ENCODE measurements at places on chromosomes 12 and 14. TPM values are rescaled to one million over a fixed set of nuclear protein-coding genes. Genes with fewer than 3 reads are reported as not detected.

DNA sequence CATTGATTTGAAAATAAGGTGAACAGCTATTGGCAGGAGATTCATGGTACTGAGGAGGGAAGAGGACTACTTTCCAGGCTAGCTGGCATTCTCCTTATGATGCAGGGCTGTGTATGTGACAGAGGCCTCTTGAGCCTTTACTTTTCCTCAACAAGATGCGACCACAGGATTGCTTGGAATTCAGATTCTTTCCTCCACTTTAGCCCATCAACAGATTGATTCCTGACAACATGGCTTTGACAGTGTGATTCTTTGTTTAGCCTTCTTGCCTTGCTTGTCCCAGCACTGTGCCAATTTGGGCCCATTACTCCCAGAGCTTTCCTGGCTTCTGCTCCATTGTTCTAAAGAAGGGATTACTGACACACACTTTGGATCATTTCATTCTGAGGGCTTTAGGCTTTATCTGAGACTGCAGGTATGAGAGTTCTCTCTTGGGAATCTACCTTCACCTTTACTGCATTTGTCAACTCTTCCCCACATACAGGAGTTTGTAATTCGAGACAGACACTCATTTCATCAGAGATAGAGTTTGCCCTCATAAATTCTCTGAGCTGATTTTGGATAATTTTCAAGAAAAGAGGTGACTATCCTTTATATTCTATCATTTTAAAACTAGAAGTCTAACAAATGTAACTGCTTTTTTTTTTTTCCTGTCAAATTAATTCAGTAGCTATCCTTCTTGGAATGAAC is 206.4 kb upstream of the GZMB start:
- no peak for DNase-seq

- DNase-seq: no peak
Measured at GRCh38 chr12:56034586-56035332, 7.0 kb upstream of the RPS26 start.

PLEKHD1 gene
- total RNA-seq: 0.53 TPM

GRCh38 chr14:33508126-33509062 is 442.5 kb downstream of the EGLN3 start:
- peak; percentile 23 for DNase-seq

KRT7 gene
- 0.31 TPM for total RNA-seq

GRCh38 chr12:84964048-84964447 is 51.4 kb upstream of the SLC6A15 start:
- no peak for DNase-seq

PPP2R3C gene
- total RNA-seq: 34.2 TPM

GRCh38 chr14:21264025-21264801 is 5.0 kb downstream of the HNRNPC start:
- DNase-seq: no peak

DNA sequence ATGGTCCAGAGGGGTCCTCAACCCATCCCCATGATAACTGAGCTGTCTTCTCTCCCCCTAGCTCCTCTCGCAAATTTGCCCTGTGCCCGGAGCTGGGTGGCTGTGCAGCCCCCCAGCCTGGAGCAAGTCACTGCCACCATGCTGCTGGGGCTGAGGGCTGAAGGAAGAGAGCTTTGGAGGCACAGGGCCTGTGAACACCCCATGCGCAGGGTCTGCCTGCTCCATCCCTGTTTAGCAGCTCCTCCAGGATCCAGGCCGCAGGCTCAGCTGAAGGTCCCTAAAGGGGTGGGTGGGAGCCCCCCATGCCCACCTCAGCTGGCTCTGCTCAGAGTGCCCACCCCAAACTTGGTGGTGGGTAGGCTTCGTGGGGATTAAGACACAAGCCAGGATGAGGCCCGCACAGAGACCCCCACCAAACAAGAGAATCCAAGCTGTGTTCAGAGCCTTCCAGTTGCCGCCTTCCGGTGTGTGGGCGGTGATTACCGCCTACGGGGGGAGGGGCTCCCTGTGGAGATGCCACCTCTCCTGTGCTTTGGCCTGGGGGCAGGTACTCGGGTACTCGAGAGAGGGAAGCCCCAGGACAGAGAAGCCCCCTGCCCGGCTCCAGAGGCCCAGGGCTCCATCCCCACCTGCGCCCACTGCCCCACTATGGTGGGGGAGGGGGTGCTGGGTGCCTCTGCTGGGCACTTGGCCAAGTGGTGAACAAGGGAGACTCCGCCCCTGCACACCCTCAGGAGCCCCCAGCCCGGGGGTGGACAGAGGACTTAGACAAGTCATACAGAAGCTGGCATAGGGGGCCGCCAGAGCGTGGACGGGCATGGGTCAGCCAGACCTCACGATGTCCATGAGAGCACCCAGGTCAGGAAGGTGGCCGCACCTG is 1.4 kb upstream of the JAG2 start:
- no peak for DNase-seq

STX2 gene
- 17.9 TPM for total RNA-seq

SYNDIG1L gene
- 0.04 TPM for total RNA-seq

DNA sequence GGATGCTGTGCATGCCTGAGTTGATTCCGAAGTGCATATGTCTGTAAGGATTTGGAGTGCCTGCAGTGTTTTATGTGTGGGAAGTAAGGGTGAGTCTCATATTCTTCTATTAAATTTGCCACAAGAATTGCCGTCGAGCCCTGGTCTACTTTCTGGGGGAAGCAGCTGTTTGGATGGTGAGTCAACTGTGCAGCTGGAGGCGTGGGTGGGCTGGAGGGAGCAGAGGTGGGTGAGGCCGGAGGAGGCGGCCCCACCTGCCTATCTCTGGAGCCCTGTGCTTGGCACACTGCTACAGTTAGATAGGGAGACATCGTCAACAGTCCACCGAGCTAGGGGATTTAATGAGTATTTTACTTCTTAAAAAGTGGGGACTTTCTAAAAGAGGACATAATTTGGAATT is 9.7 kb downstream of the GLRX5 start:
- DNase-seq: no peak

DNA sequence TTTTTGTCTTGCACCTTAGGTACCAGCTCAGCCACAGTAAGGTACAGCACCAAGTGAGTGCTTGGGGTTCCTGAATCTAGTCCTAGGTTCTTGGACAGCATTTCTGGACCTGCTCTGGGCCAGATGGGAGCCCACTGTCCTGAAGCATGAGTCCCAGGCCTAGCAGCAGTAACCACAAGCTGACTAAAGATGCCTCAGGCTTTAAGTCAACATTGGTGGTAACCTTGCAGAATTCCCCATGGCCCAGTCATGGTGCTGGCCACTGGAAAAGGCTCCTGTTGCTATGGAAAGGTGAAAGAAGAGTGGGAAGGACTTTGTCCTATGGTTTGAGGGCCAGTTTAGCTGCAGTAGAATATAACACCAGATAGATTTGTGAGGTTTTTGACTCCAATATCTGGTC is 86.9 kb upstream of the CLEC14A start:
- DNase-seq: no peak

KRT3 gene
- total RNA-seq: not detected

DNA sequence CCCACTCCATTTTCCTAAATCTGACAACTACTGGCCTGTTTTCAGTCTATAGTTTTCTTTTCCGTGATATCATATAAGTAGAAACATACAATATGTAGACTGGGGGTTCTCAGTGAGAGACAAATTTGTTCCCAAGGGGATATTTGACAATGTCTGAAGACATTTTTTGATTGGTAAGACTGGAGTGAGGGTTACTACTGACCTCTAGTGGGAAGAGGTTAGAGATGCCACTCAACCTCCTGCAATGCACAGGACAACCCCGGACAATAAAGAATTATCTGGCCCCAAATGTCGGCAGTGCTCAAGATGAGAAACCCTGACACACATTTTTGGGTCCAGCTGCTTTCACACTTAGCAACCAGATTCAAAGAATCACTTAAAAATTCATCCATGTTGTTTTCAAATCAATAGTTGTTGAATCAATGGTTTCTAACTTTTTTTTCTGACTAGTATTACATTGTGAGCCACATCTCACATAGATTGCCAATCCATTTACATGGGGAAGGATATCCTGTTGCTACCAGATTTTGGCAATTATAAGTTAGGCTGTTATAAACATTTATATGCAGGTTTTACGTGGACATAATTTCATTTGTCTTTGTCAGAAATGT is 307.1 kb downstream of the RPL10L start:
- DNase-seq: no peak

DNA sequence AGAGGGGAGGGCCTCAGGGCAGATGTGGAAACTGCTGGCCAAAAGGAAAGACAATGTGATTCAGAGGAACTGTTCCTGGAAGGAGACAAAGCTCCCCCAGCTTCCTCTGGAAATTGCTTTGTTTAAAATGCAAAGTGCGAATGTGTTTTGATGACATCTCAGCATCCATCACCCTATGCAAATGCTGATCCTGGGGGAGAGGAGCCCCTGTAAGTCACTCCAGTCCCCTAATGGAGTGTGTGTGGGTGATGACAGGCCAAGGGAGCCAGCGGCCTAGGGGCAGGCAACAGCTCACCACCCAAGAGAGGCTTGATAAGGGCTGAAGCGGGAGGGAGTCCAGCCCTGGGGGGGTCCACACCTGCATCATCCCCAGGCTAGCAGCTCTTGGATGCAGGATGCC is 134.2 kb downstream of the ESRRB start:
- DNase-seq: no peak

LALBA gene
- total RNA-seq: not detected

DNA sequence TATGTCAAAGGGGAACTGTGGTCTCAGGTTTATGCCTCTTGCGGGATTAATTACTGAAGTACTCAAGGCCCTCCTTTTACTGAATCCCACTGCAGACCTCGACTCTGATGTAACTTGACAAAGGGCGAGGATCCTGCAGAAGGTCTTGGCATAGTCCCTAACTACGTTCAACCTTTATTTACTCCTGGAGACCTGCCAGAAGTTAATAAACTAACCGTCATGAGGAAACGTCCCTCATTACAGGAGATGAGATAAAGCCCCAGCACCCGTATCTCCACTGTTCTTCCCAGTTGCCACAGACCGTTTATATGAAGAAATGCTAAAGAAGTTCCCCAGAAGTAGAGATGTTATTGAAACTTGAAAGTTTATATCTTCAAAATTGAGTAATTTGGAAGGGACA is 190.9 kb downstream of the ETV6 start:
- no peak for DNase-seq

DNA sequence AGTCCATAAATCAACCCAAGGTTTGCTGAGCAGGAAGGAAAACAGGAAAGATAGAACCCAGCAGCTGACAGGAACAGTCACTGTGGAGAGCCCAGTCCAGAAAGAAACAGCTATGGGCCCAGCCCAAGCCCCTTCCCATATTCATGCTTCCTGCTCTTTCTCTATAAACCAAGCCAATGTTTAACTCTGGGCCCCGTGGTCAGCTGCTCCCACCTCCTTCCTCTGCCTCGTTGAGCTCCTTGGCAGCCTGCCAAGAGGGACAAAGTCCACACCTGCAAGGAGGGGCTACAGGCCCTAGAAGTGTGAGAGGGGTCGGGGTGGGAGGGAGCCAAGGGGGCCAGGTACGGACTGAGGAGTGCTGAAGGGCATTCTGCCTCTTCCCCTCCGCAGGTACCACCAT is 10.0 kb downstream of the SLC6A13 start:
- no peak for DNase-seq

GRCh38 chr14:91599994-91600393 is 89.9 kb upstream of the PPP4R3A start:
- peak; percentile 63 for DNase-seq

DNA sequence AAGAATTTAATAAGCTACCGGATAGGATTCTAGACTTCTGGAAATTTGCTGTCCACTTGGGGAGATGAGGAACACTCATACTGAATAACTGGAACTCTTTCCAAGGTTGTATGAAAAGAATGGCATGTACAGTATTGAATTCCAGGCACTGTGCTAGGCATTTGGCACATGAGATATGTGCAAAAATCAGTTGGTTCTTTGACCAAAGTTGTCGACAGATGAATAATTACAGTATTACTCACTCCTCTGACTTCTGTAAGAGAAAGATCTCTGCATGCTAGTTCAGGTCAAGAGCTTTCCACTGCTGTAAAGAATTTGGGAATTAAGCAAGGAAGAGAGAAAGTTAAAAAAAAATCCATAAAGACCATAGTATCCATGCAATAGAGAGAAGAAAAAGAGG is 764.7 kb downstream of the BCL11B start:
- no peak for DNase-seq

GRCh38 chr14:54489731-54490444 is 1.1 kb upstream of the GMFB start:
- no peak for DNase-seq

Data from muscle of leg (tissue), 16 donors.